ENCODE measurements at places on chromosomes 6 and 20. TPM values are rescaled to one million over a fixed set of nuclear protein-coding genes. Genes with fewer than 3 reads are reported as not detected.

DNA sequence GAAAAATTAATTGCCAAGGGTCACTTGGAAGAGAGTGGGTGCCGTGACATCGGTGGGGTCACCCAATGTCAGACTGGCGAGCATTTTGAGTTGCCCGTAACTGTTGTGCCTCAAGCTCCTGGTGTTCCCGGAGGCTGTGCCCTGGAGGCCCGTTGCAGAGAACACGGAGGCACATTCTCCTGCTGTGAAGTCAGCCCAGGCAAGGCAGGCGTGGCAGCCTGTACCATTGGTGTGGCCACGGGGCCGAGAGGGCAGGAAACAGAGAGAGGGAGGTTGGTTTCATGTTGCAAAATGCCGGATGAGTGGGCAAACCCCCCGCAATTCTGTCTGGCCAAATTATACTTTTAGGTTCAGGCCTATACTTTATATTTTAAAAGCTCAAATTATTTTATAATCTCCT is 81.2 kb downstream of the THBS2 start:
- H3K4me3 ChIP-seq: no peak overlapping the region
- no peak for DNase-seq
- no peak overlapping the region for H3K27ac ChIP-seq

- no peak for DNase-seq
- no peaks in the 10 kb centered on the region for H3K4me1 ChIP-seq
- H3K36me3 ChIP-seq: no peaks in the 10 kb centered on the region
- H3K27me3 ChIP-seq: no peaks in the 10 kb centered on the region
These were observed 192.5 kb upstream of the ECI2 start for GRCh38 chr6:4327841-4328240.

DNA sequence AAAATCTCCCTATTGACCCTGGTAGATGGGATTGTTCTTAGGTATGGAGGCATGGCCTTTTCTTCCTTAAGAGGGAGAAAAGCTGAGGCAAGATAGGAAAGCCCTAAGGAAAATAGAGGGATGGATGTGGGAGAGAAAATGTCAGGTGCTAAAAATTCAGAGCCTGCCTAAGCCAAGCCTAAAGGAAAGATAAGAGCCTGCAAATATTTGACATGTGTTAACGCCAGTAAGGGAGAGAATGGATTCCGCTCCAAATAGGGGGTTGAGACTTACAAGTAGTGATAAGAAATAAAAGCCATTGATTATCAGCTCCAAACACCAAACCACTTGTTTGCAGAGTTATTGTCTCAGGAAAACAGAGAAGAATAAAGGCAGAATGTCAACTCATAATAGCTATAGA is 533.6 kb downstream of the PTPRT start:
- no peak overlapping the region for H3K27ac ChIP-seq
- H3K4me3 ChIP-seq: no peak overlapping the region
- no peaks in the 10 kb centered on the region for H3K4me1 ChIP-seq

DNA sequence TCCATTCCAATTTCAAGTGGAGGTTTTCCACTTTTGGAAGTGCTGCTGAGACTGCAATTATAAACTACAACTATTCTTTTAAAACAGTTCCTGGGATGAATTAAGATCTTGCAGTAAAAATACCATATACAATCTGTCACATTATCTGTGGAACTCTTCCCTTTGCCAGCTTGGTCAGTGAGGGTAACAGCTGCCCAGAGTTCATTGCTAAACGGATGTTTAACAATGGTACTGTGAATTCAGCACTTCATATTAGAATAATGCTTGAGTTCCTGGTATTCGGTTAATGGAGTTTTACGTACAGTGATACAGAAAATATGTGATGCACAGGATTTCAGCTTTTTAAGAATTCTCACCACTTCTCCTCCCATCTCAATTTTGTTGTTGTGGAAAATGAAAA is 51.5 kb downstream of the KCNS1 start:
- H3K27ac ChIP-seq: peak overlapping the region; percentile 1
- peaks cover 35% of the 10 kb centered on the region for H3K36me3 ChIP-seq
- H3K4me3 ChIP-seq: no peak overlapping the region
- DNase-seq: no peak
- peaks cover 83% of the 10 kb centered on the region for H3K4me1 ChIP-seq
- no peaks in the 10 kb centered on the region for H3K27me3 ChIP-seq

ID1 gene
- 0.50 TPM for total RNA-seq

DNA sequence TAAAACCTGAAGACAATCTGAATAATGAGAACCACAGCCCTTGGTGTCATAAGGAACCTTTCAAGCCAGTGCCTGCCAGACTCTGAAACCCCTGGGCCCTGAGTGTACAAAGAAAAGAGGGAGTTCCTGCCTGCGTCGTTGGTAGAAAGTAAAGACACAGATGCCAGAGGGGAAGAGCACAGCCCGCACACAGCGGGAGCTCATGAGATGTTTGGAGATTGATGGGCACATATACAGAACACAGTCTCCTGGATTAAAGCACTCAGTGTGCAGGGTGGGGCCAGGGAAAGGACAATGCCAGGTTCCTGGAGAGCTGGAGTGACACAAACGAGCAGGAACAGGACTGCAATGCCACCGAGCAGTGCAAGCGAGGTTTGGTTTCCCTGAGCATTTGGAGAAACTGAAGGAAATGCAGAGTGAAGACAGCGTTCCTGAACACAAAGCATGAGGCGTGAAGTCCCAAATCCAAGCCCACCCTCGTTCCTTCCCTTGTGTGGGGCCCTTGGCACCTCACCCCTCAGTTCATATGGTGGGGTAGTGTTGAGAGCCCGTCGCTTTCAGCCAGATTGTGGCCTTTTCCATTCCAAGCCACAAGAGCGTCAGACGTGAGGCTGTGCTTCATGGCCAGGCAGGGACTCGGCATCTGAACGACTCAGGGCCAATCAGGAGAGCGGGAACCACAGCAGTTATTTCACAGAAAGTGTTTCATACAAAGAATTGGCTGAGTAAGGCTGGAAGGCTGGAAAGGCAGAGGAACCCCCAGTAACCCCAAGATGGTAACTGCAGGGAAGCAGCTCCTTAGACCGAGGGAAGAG is 41.0 kb upstream of the RPS6KA2 start:
- H3K4me1 ChIP-seq: no peaks in the 10 kb centered on the region
- H3K27me3 ChIP-seq: no peaks in the 10 kb centered on the region
- no peaks in the 10 kb centered on the region for H3K36me3 ChIP-seq
- H3K4me3 ChIP-seq: no peak overlapping the region

GPX6 gene
- not detected for total RNA-seq

CYP39A1 gene
- total RNA-seq: not detected

ANKRD6 gene
- total RNA-seq: 4.4 TPM

MOXD1 gene
- total RNA-seq: not detected

- H3K36me3 ChIP-seq: no peaks in the 10 kb centered on the region
- no peak overlapping the region for H3K4me3 ChIP-seq
- H3K4me1 ChIP-seq: peaks cover 4% of the 10 kb centered on the region
- H3K27ac ChIP-seq: no peak overlapping the region
These were observed 112.7 kb downstream of the PSMB1 start for GRCh38 chr6:170440437-170440836.

- H3K4me1 ChIP-seq: peaks cover 20% of the 10 kb centered on the region
- H3K27me3 ChIP-seq: peaks cover 29% of the 10 kb centered on the region
- no peaks in the 10 kb centered on the region for H3K36me3 ChIP-seq
- DNase-seq: no peak
- no peak overlapping the region for H3K27ac ChIP-seq
These were observed 3.9 kb downstream of the HEY2 start for GRCh38 chr6:125753218-125753936.

GRCh38 chr6:124577734-124578281 is 384.4 kb upstream of the RNF217 start:
- no peak overlapping the region for H3K4me3 ChIP-seq
- H3K27ac ChIP-seq: no peak overlapping the region
- H3K36me3 ChIP-seq: no peaks in the 10 kb centered on the region
- DNase-seq: no peak
- H3K27me3 ChIP-seq: no peaks in the 10 kb centered on the region
- H3K4me1 ChIP-seq: no peaks in the 10 kb centered on the region

ACTR5 gene
- 16.9 TPM for total RNA-seq

DNA sequence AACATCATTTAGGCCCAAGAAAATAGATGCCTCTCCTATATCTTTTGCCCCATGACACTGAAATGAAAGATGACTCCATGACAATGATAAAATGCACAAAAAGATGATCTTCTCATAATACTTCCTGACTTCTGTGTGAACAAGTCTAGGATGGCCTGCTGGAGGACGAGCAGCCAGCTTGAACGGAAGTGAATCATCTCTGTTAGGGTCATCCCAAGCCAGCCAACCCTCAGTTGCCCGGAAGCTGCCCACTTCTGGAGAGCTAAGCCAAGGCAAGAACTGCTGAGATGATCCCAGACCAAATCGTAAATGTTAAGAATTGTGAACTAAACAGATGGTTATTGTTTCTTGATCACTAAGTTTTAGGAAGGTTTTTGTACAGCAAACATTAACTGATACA is 249.7 kb upstream of the HS3ST5 start:
- DNase-seq: no peak
- H3K27ac ChIP-seq: no peak overlapping the region
- H3K4me3 ChIP-seq: no peak overlapping the region
- no peaks in the 10 kb centered on the region for H3K27me3 ChIP-seq
- no peaks in the 10 kb centered on the region for H3K36me3 ChIP-seq
- no peaks in the 10 kb centered on the region for H3K4me1 ChIP-seq

SGK2 gene
- total RNA-seq: 0.70 TPM

MLN gene
- not detected for total RNA-seq

FNDC1 gene
- not detected for total RNA-seq

DNA sequence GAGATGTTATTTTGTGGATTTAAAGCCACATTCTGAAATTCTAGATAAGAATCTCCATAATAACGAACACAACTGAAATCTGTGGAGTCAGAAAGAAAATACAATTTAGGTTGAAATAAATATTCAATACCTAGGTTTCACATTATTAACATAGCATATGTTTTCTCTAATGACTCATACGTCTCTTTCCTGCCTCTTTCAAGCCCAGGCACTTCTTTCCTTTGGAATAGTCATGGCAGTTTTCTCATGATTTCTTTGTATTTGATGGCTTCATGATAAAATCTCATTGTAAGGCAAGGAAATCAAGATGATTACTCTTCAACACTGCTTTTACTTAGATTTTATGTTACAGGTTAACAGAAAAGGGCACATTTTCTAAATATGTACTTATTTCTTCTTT is 803.7 kb downstream of the PHF3 start:
- H3K27ac ChIP-seq: no peak overlapping the region
- H3K4me1 ChIP-seq: no peaks in the 10 kb centered on the region
- DNase-seq: no peak
- no peaks in the 10 kb centered on the region for H3K27me3 ChIP-seq
- H3K4me3 ChIP-seq: no peak overlapping the region

POU5F1 gene
- not detected for total RNA-seq

FAM110A gene
- total RNA-seq: 21.7 TPM

- H3K4me1 ChIP-seq: peaks cover 26% of the 10 kb centered on the region
- H3K4me3 ChIP-seq: no peak overlapping the region
- no peaks in the 10 kb centered on the region for H3K27me3 ChIP-seq
- H3K27ac ChIP-seq: no peak overlapping the region
These were observed 323.0 kb downstream of the UTRN start for GRCh38 chr6:144607998-144608735.

DNA sequence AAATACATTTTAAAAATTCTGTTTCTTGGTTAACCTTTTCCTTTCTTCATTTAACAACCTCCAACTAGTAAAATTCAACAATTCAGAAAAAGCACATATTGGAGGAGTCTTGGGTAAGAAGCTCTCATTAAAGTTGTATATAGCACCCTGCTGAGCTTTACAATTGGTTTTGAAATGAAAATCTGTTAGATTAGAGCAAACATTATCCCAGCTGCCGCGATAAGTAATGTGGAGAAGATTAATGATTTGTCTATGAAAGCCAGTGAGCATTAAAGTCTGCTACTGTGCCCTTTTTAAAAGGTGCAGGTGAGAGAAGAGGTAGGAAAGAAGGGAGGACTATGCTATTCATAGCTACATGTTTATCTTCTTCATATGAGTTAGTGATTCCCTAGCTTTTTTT is 201.5 kb downstream of the ZFAND3 start:
- no peak for DNase-seq
- no peak overlapping the region for H3K27ac ChIP-seq
- H3K4me1 ChIP-seq: no peaks in the 10 kb centered on the region
- no peaks in the 10 kb centered on the region for H3K27me3 ChIP-seq
- no peaks in the 10 kb centered on the region for H3K36me3 ChIP-seq
- H3K4me3 ChIP-seq: no peak overlapping the region

GRCh38 chr6:97630604-97631003 is 347.6 kb upstream of the MMS22L start:
- H3K27ac ChIP-seq: no peak overlapping the region
- no peaks in the 10 kb centered on the region for H3K36me3 ChIP-seq
- H3K4me3 ChIP-seq: no peak overlapping the region
- no peak for DNase-seq
- H3K27me3 ChIP-seq: no peaks in the 10 kb centered on the region
- no peaks in the 10 kb centered on the region for H3K4me1 ChIP-seq

- H3K36me3 ChIP-seq: no peaks in the 10 kb centered on the region
- H3K4me1 ChIP-seq: no peaks in the 10 kb centered on the region
- H3K4me3 ChIP-seq: no peak overlapping the region
- H3K27ac ChIP-seq: no peak overlapping the region
These were observed 248.0 kb downstream of the CDH26 start for GRCh38 chr20:60206259-60206658.

- H3K27ac ChIP-seq: no peak overlapping the region
- H3K36me3 ChIP-seq: no peaks in the 10 kb centered on the region
- H3K4me3 ChIP-seq: no peak overlapping the region
- no peaks in the 10 kb centered on the region for H3K4me1 ChIP-seq
These were observed 54.6 kb downstream of the QRSL1 start for GRCh38 chr6:106684011-106684410.
